ENCODE measurements at places on chromosomes 5 and 9.

DNA sequence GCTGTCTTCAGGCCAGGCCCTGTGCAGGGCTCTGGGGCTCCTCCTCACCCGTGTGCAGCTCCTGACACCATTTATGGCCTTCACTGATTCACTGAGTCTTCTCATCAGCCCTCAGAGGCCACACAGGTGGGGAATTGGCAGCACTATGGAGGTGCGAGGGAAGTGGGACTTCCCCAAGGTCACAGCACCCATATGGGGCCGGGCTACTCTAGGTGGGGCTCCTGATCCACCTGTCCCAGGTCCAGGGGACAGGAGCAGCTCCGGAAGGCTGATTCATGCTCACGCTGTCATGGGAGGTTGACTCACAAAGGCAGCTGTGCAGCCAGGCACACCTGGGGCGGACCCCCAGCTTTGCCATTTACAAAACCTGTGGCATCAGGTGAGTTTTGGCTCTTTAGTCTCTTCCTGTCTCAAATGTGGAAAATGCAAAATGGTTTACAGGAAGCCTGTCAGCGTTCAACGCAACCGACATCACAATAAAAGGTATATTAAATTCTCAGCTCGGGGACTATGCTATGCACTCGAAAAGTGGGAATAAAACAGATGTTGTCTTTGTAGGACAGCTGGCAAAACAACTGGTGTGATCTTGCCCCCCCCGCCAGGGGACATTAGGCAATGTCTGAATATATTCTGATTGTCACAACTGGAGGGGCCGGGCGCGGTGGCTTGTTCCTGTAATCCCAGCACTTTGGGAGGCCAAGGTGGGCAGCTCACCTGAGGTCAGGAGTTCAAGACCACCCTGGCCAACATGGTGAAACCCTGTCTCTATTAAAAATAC lies 15.0 kb downstream of the NAIF1 start:
- no peak for DNase-seq

- DNase-seq: no peak
These were observed 35.5 kb downstream of the OR2Y1 start for GRCh38 chr5:180704362-180704761.

GRCh38 chr9:96253059-96253696 lies 48.8 kb downstream of the HSD17B3 start:
- DNase-seq: no peak

DNA sequence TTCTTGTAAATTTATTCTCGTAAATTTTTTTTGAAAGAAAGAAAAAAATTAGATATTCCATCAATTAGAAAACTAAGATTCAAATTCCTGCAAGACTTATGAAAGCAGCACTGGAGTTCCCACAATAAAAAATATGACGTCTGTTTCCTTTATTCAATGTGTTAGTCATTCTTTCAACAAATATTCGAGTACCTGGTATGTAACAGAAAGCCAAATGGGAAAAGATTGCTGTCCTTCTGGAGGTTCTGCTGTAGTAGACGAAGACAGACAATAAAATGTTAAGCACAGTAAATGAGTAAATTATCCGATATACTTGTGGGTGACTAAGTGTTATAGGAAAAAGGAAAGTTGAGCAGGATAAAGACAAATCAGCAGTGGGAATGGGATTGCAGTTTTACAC lies 92.2 kb downstream of the ADAMTSL1 start:
- no peak for DNase-seq

- DNase-seq: no peak
These were observed 1236.6 kb downstream of the MAT2B start for GRCh38 chr5:164742025-164742424.

GRCh38 chr9:84002344-84002743 lies 21.7 kb downstream of the RMI1 start:
- DNase-seq: no peak

- no peak for DNase-seq
These were observed 80.6 kb downstream of the FEM1C start for GRCh38 chr5:115463983-115464382.

DNA sequence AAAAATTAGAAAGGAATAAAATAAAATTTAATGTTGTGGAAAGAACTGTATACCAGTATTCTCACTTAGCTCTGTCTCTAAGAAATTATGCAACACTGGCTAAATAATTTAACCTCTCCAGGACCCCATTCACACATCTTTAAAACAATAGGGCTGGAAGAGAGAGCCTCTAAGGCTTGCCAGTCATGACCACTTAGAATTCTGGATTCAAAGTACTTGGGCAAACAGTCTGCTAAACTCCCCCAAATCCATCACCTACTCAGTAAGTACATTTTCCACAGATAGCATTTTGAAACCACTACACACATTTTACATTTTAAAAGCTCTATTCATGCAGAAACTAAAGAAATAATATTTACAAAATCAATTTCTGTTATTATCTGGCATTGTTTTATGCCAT lies 291.7 kb downstream of the TMEM167A start:
- DNase-seq: no peak

DNA sequence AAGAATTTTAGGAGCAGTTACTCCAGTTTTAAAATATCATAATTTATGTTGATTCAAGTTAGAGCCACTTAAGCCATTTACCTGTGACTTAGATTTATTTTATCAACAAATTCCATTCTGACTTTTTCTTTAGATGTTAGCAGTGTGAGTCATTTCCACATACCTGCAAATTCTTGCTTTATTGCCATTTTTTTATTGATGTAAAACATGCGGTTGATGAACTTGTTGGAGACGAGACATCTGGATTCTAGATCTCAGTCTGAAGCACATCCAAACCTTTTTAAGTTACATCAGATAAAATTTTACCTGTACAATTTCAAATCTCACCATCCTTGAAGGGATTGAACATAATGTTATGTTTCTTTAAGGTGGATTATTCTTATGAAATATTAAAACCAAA lies 240.9 kb downstream of the IRX1 start:
- DNase-seq: no peak

DNA sequence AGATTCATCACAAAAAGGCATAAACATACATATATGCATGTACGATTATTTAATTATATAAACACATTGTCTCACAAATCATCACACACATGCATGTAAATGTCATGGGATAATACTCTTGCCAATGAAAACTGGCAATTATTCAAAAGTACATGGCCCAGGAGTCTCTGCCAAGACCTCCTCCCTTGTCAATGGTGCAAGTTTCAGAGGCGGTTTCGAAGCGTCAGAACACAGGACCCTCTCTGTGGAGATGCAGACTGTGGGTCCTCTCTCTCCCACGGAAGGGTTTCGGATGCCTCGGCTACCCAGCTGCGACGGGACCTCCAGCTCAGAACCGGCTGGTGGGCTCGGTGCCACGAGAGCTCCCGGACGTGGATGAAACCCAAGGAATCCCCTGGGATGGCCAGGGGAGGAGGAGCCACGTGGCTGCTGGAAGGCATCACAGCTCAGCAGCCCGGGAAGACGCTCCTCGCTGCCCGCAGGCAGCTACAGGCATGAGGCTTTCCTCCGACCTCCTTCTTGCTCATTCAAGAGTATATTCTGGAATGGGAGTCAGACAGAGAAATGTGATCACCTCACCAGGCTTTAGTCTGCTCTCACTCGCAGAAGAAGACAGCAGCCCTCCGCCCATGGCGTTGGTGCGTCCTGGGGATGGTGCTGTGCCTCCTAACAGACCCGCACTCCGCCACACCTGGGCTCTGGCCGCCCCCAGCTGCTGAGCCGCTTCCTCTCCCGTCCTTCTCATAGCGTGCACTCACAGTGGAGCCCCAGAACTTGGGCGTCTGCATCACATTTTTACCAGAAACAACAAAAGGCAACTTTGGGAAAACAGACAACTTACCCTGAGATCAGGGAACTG lies 308.8 kb downstream of the IRX2 start:
- no peak for DNase-seq

DNA sequence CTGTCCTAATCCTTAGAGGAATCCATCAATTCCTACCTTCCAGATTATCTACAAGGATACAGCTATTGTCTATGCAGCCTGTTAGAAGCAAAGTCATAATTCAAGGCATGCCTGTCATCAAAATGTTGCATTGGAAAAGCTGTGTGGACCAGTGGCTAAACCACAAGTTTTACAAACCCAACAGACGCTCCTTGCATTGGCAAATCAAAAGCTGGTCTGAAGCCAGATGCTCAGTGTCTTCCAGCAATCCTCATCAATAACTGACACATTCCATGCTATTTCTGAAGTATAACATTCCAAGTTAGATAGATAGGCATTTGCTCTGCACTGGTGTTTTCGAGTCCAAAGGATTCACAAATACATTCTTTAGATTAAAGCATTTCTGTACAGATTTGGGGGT lies 213.6 kb downstream of the EBF1 start:
- DNase-seq: no peak

DNA sequence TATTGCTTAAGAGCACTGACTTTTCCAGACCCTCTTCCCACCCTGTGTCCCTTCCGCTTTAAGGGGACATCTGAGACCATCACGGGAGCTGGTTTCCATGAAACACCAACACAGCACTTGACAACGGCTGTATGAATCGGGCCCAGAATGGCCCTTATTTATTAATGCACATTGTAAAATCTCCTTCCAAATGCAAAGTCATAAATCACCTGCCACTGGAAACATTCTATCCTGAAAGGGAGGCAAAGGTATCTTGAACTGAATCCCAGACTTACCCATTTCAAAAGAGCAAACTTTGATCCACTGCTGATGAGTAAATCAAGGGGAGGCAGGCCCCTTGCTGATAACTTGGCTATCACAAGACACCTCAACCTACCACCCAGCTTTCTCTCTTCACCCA lies 37.4 kb downstream of the SHB start:
- DNase-seq: no peak

- no peak for DNase-seq
These were observed 731.3 kb downstream of the DTWD2 start for GRCh38 chr5:118257066-118257465.

DNA sequence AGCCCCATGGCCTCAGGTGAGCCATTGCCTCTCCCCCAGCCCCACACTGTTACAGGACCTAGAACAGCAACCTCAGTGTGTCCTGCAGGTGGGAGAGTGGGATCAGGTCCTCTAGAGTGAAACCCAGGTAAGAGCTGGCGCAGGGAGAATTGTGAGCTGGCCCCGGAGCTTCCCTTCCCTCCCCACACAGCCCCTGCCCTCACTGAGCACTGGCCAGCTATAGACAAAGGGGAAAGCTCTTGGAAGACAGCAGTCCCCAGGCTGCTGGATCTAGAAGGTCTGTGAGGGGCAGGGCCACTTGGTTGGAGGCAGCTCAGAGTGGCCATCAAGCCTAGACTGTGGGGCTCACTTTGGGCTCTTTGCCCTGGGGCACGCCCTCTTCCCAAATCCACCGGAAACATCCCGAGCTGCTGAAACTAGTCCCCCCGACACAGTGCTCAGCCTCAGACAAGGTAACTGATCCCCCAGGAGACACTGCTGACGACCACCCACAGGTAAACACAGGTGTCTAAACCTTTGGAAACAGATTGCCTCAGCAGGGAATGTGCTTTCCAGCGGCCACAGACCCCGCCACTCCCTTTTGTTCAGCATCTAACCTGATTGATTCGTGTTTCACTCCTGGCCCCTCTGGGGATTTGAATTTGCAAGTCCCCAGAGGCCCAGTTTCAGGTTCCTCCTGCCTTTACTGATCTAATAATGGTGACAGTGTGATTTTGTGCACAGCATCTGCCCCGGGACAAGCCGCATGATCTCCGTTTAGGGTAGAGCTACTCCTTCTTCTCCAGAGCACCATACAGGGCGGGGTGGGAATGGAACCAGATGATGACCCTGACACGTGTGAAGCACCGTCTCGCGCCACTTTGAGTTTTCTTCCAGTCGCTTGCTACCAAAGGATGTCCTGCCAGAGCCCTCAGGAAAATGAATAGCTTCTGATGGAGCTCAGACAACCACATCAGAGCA lies 42.2 kb upstream of the ADAMTS2 start:
- DNase-seq: no peak

GRCh38 chr9:5193345-5193744 lies 7.9 kb upstream of the INSL6 start:
- DNase-seq: no peak

GRCh38 chr9:121059998-121060636 lies 10.0 kb upstream of the C5 start:
- DNase-seq: no peak

DNA sequence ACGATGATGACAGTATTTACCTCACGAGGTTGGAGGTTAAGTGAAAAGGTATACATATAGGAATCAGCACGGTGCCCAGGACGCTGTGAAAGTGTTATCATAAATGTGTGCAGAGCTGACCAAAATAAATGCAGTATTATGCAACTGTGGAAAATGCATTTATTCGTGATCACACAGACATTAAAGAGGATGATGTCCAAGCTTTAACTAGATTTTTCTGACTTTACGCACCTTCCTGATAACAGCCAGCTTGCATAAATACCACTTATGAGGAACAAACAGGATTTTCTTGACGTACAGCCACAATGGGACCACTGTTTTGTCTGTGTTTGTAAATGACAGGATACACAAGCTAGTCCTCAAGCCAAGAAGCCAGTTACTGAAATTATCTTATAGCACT lies 71.4 kb upstream of the ATP10B start:
- no peak for DNase-seq

- no peak for DNase-seq
These were observed 87.9 kb downstream of the CEMIP2 start for GRCh38 chr9:71680189-71680980.

- no peak for DNase-seq
These were observed 3.0 kb upstream of the MXD3 start for GRCh38 chr5:177314376-177315342.

- no peak for DNase-seq
These were observed 706.6 kb downstream of the EFNA5 start for GRCh38 chr5:106964132-106964531.

- no peak for DNase-seq
These were observed 123.1 kb upstream of the PJA2 start for GRCh38 chr5:109532773-109533364.

- no peak for DNase-seq
These were observed 576.1 kb downstream of the TLE4 start for GRCh38 chr9:80147866-80148265.

DNA sequence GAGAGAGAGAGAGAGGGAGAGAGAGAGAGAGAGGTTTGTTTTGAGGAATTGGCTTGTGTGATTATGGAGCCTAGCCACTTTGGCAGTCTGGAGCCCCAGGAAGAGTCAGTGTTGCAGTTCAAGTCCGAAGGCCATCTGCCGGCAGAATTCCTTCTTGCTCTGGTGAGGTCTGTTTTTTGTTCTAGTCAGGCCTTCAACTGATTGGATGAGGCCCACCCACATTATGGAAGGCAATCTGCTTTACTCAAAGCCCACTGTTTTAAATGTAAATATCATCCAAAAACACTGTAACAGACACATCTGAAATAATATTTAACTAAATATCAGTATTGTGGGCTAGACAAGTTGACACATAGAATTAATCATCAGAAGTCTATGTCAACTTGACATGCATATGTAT lies 11.4 kb upstream of the GRM6 start:
- no peak for DNase-seq

GRCh38 chr9:27394154-27394825 lies 97.3 kb upstream of the EQTN start:
- no peak for DNase-seq

GRCh38 chr5:61307191-61307590 lies 24.9 kb upstream of the ZSWIM6 start:
- no peak for DNase-seq

GRCh38 chr5:177548495-177548894 lies 5.9 kb downstream of the FAM193B start:
- no peak for DNase-seq
